Stimulated activated CD4-positive, alpha-beta T cell treated with anti-CD3 and anti-CD28 coated beads, Interleukin-4, amount 100 ng/mL, for 1 hour (primary cell): ENCODE measurements at places on chromosomes 1 and 21.
A peak's percentile ranks its signal among the peaks of the same experiment; 100 is the strongest.

DNA sequence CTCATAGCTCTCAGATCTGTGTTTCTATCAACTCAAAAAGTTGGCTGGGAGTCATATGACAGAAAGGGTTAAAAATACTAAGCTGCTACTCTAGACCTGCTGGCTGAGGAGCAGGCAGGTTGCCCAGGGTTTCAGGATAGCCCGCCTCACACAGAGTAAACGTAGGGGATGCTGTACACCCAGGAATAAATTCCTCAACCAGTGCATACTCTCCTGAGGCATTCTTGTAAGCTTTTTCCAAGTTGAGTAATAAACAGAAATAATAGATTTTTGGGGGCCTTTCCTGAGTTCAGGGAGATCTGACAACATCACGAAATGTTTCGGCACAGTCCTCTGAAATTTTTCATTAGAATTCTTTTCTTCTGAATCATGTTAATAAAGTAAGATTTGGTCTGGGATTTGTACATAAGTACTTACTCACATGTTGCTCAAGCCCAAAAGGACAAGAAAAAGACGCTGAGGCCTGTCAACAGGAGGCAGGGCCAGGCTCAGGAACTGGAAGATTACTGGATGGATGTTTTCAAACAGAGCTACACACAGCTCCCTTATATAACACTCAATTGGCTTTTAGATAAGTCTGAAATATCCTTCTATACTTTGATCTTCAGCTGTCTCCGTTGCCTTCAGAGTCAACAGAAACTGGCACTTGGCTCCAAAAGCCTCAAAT is 41.0 kb downstream of the TGFBR3 start:
- DNase-seq: no peak

- no peak for DNase-seq
Observed at GRCh38 chr1:162206300-162206699, 136.8 kb downstream of the NOS1AP start.

DNA sequence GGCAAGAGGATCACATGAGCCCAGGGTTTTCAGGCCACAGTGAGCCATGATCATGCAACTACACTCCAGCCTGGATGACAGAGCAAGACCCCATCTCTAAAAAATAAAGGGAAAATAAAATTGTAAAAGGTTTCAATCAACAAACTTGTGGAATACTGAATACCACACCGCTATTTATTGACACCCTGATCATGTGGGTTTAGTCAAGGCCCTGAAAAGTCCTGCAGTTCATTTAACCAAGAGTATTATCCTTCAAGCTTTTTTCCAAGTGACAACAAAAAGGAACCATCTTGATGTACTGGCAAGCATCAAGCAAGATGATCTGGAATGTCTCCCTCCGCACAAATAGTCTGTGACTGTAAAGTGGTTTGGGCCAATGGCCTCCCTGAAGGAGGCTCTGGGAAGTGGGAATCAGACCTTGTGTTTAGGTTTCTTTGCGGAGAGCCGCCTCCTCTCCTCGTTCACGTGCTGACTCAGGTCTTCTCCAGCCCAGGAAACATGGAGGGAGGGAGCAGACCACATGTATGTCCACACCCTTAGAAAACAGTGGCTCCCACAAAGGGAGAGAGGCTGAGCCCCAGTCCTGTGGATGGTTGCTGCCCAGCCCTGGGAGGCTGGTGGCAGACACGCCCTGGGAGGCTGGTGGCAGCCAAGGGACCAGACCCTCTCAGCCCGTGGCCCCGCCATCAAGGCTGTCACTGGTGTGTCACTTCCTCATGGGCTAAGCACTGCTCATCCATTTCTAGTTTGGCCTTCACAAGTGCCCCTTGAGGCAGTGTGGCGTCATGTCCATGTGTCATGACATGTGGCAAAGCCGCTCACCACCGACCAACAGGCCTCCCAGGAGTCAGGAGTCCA is 56.7 kb downstream of the RIPK4 start:
- no peak for DNase-seq

- peak; percentile 77 for DNase-seq
Observed at GRCh38 chr1:28668956-28669723, 556 bp downstream of the GMEB1 start.

DNA sequence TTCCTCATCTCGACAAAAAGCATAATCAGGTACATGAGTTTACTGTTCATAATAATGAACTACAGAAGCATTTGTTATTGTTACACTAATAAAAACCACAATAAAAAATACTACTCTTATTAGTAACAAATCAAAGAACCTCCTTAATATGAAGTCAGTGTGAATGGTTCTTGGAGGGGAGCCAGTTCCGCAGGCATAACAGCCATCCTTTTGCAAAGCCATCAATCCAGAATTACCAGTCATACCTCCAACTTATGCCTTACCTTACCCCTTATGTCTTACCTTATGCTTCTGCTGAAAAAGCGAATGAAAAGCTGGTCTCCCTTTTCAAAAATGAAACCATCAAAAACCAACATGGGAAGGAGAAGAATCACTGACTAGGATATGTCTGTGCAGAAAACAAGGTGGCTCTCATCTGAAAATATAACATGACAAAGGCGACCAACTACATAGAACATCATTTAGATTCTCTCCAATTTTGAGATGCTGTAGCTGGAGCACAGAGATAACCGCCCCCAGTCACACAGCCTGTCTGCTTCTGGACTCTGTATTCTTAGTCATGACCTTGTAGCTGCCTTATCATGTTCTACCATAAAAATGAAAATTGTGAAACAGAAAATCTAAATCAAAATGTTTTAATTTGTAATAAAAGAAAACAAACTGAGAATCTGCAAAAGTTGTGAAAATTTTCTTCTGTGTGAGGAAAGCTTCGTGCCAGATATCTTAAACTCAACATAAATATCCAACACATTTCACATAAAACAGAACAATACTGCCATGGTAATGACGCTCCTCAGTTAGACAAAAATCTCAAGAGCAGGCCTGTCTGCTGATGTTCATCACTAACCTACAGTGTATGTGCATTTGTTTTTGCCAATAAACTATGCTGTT is 438.2 kb downstream of the SMYD3 start:
- no peak for DNase-seq

DNA sequence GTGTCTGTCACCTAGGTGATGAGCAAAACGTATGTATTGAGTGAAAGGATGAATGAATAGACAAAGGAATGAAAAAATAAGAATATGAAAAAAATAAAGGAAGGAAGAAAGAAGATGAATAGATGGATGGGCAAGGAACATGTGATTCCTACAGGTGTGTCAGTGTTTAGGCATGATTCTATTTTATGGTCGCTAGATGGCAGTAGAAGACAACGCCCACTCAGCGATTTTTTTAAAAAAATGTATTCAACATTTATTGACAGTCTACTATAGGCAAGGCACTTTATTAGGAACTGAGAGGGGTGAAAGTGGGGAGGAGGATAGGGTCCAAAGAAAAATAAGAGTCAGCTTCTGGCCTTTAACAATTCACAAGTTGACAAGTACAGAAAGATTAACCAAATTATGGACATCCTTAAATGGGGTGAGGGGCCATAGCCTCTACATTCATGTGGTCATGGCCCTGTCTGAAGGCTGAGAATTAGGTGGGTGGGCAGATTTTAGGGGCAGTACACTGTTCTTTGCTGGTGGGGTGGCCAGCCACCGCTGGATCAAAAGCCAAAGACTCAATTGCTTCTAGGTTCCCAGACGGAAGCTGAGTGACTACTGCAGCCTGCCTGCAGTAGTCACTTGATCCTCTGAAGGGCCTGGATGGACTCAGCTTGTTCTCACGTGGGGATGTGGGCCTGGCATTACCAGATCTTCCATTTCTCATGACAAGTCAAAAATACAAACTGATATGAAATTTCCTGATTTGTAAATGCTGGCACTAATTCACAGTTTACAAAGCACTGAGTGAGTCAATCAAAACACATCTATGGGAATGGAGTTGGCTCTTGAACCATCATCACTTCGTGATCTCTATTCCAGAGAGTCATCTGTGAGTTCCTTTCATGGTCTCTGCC is 83.9 kb downstream of the FASLG start:
- no peak for DNase-seq

DNA sequence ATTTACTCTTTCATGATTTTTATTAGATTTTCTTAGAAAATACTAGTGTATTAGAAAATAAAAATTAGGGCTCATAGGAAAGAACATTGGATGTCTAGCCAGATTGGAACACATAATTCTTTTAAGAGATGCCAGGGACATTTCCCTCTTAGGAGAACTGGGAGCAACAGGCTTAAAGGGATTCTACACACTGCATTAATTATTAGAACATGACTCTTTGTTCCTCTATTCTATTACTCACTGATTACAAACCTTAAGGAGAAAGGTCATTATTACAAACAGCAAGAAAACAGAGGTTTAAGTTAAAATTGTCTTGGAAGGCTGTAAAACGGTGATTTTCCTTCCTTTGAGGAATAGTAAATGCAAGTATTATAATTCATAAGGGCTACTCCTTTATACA is 32.9 kb upstream of the VAV3 start:
- no peak for DNase-seq

GRCh38 chr1:100606438-100606837 is 68.5 kb downstream of the GPR88 start:
- no peak for DNase-seq

GRCh38 chr1:235079443-235080296 is 49.0 kb downstream of the TOMM20 start:
- DNase-seq: peak; percentile 33

DNA sequence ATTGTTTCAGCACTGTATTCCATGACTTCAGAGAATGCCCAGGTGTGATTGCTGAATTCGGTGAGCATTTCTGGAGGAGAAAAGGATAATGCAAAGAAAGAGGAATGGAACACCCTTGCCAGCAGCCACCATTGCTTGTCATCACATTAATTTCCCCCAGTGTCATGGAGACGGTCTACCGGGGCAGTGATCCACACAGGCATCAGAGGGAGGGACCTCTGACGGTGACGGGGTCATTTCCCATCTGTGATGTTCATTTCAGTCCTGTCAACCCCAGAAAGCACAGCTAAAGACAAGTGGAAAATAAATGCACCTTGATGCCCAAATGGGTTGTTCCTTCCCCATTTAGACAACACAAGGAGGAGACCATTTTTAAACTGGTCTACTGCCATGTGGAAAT is 376.4 kb downstream of the PCP4 start:
- DNase-seq: no peak

GRCh38 chr21:38258521-38259485 is 2.0 kb downstream of the KCNJ15 start:
- DNase-seq: no peak

DNA sequence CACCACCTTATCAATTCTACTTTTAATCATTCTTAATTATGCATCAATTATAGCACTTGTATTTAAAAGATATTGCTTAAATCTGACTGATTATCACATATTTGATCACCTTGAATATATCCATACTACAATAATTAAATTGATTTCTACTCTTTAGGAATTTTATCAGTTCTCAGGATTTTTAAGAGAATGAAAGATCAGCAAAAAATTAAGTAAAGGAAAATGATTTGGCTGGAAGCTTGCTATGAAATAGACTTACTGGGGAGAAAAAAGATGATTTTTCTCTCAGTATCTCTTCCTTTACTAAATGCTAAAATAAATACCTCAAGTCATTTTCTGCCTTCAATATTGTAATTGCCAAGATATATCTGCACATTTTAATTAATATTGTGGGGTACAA is 848.6 kb downstream of the LTN1 start:
- no peak for DNase-seq

- no peak for DNase-seq
Observed at GRCh38 chr1:107649023-107649422, 316.0 kb downstream of the VAV3 start.

DNA sequence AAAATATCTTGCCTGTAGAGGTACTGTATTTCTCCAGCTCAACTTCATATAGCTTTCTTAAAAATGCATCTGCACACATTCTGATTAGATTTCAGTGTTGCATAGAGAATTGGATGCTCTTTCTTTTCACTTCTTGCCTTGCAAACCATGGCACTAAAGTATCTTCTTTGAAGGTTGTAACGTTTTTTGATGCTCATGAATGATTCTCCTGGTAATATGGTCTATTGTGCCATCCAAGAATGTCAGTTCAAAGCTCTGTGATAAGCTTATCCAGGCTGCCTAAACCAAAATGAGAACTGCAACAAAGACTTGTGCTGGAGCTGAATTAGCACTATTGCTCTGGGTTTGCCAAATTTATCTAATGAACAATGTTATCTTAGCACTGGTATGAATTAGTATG is 1.9 kb downstream of the SGIP1 start:
- no peak for DNase-seq

GRCh38 chr1:39576016-39576657 is 453 bp downstream of the PABPC4 start:
- peak; percentile 36 for DNase-seq

- DNase-seq: no peak
Observed at GRCh38 chr1:195335541-195335940, 1272.7 kb downstream of the KCNT2 start.

- DNase-seq: no peak
Observed at GRCh38 chr1:236253918-236254637, 27.7 kb downstream of the ERO1B start.

- DNase-seq: no peak
Observed at GRCh38 chr1:117512728-117513321, 93.0 kb upstream of the TENT5C start.

DNA sequence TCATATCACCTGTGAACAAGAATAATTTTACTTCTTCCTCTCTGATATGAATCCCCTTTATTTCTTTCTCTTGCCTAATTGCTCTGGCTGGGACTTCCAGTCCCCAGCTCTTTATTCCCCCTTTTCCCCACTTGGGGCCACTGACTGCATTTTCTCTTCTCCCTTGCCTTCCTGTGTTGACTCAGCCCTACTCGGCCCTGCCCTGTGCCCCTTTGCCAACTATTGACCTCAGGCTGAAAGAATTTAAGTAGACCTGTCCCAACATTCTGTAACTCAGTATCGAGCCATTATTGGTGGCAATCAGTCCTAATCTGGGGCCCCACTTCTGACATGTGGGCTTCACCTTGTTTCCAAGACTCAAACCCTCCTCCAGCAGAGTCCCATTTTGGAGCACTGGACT is 60.6 kb upstream of the STUM start:
- DNase-seq: no peak

DNA sequence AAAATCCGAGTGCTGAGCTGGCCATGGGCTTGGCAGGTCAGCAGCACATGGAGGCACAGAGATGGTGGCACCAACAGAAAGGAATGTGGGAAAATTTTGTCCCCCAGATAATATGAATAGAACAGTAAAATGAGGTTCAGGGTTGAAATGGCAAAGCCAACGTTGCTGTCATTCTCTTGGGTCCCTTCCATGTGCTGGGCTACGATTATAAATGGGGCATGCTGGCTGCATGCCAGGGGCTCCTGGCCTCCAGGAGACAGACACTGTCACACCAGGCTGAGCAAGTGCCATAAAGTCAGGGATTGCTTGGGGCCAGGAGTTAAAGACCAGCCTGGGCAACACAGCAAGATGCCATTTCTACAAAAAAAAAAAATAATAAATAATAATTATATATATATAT is 77.1 kb downstream of the TOMM20 start:
- DNase-seq: no peak

GRCh38 chr1:199619223-199619622 is 408.3 kb upstream of the NR5A2 start:
- DNase-seq: no peak
